Lower leg skin (tissue), 4 donors: ENCODE measurements at places on chromosomes 11 and 22. TPM values are rescaled to one million over a fixed set of nuclear protein-coding genes. Genes with fewer than 3 reads are reported as not detected.

Gene ANKRD49
- 7.1 TPM for total RNA-seq

Gene APOA5
- not detected for total RNA-seq

Gene GGT5
- total RNA-seq: 54.4 TPM

Gene FLRT1
- 0.15 TPM for total RNA-seq

Gene UPK3A
- total RNA-seq: not detected

Gene CXCR5
- not detected for total RNA-seq

Gene MS4A3
- total RNA-seq: not detected

Gene BIK
- total RNA-seq: 9.9 TPM

Gene PGM2L1
- total RNA-seq: 1.8 TPM

Gene KIRREL3
- total RNA-seq: not detected

Gene HTR3A
- not detected for total RNA-seq

Gene PLEKHA7
- total RNA-seq: 16.9 TPM

Gene BDNF
- total RNA-seq: 4.6 TPM

Gene ADM2
- 0.56 TPM for total RNA-seq

Gene MTMR3
- 68.8 TPM for total RNA-seq

Gene CARD18
- total RNA-seq: 13.4 TPM

Gene SLC37A2
- 259 TPM for total RNA-seq

Gene BLID
- not detected for total RNA-seq

Gene GGTLC3
- not detected for total RNA-seq

Gene OR2D2
- total RNA-seq: not detected

Gene NELL1
- total RNA-seq: 0.29 TPM

Gene KCNQ1OT1
- total RNA-seq: 0.63 TPM

Gene NXPE2
- 0.37 TPM for total RNA-seq

Gene SIK2
- 19.1 TPM for total RNA-seq

Gene CABP4
- 0.25 TPM for total RNA-seq

Gene RFPL1
- not detected for total RNA-seq

Gene SLCO2B1
- total RNA-seq: 14.3 TPM

Gene PCF11
- 115 TPM for total RNA-seq

Gene SLC7A4
- total RNA-seq: 1.5 TPM

Gene CRYBB1
- total RNA-seq: 0.42 TPM

Gene AIP
- 38.7 TPM for total RNA-seq

Gene MMP27
- total RNA-seq: 0.25 TPM

Gene MORC2
- 34.7 TPM for total RNA-seq

Gene C11orf86
- total RNA-seq: not detected

Gene C11orf42
- total RNA-seq: not detected

Gene OR10A2
- total RNA-seq: not detected

Gene RASSF10
- total RNA-seq: 21.3 TPM

Gene FXYD6
- 18.3 TPM for total RNA-seq

Gene AGBL2
- total RNA-seq: 0.65 TPM

Gene KCTD17
- 54.3 TPM for total RNA-seq

Gene SCGB1D1
- not detected for total RNA-seq

Gene HBB
- total RNA-seq: 0.56 TPM

Gene MMP8
- total RNA-seq: 0.15 TPM
